ENCODE measurements at places on chromosomes 5 and 9.
A peak's percentile ranks its signal among the peaks of the same experiment; 100 is the strongest.

GRCh38 chr5:52895572-52896413 is 93.4 kb upstream of the ITGA2 start:
- peak; percentile 48 for DNase-seq

GRCh38 chr9:15785584-15785983 is 232.7 kb downstream of the CCDC171 start:
- no peak for DNase-seq

- peak; percentile 45 for DNase-seq
Observed at GRCh38 chr5:136155761-136156160, 23.1 kb downstream of the SMAD5 start.

- peak; percentile 82 for DNase-seq
Observed at GRCh38 chr5:19314840-19315239, 673.2 kb downstream of the CDH18 start.

- DNase-seq, result no peak
Observed at GRCh38 chr5:122201365-122201764, 72.0 kb downstream of the ZNF474 start.

- no peak for DNase-seq
Observed at GRCh38 chr9:111610845-111611244, 11.4 kb upstream of the PTGR1 start.

DNA sequence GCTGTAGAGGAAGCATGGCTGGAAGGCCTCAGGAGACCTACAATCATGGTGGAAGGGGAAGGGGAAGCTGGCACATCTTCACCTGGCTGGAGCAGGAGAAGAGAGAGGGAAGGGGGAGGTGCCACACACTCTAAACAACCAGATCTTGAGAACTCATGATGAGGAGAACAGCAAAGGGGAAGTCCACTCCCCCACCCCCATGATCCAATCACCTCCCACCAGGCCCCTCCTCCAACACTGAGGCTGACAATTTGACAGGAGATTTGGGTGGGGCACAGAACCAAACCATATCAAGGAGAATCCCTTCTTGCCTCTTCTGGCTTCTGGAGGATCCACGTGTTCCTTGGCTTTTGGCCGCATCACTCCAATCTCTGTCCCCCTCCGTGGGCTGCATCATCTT is 13.1 kb upstream of the CMBL start:
- no peak for DNase-seq

DNA sequence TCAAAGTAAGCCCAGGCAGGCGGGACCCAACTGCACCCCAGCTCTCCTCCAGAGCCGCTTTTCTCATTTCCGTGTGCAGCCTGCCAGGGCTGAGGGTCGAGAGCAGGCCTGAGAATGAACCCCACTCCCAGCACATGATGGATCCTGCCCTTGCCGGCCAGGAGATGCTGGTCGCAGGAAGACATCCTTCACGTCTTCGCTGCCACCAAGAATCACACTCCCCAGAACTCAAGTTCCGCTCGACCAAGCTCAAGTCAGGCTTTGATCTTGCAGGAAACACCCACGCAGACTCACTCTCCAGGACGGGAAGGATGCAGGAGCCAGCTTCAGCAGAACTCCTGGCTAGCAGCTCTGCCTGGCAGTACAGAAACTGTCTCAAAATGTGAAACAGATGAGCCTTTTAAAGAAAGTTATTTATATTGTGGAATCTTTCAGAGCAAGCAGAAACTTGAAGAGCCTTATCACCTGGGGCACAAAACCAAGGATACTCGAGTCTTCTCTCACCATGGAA is 102.4 kb downstream of the ROR2 start:
- peak; percentile 71 for DNase-seq

- DNase-seq, result no peak
Observed at GRCh38 chr5:158907856-158908255, 191.9 kb downstream of the EBF1 start.

- DNase-seq, result peak; percentile 24
Observed at GRCh38 chr9:8860925-8861324, 1061.3 kb upstream of the DMAC1 start.

- DNase-seq, result no peak
Observed at GRCh38 chr5:76674330-76675066, 41.4 kb upstream of the F2R start.

DNA sequence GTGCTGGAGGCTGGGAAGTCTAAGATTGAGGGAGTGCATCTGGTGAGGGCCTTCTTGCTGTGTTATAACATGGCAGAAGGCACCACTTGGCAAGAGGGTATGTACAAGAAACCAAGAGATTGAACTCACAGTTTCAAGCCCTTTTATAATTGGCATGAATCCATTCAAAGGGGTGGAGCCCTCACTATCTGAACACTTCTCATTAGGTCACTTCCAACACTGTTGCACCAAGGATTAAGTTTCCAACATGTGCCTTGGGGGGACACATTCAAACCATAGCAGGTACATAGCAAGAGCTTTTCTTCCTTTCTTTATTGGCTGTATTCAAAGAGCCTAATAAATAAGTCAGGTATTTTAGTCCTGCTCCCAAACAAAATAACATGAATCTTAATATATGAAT is 62.7 kb downstream of the PRELID2 start:
- no peak for DNase-seq

GRCh38 chr9:110389148-110389750 is 51.6 kb upstream of the TXNDC8 start:
- DNase-seq, result no peak

GRCh38 chr5:32156635-32157034 is 17.5 kb downstream of the GOLPH3 start:
- DNase-seq, result no peak

GRCh38 chr9:89183146-89183545 is 4.5 kb upstream of the SHC3 start:
- DNase-seq, result no peak

DNA sequence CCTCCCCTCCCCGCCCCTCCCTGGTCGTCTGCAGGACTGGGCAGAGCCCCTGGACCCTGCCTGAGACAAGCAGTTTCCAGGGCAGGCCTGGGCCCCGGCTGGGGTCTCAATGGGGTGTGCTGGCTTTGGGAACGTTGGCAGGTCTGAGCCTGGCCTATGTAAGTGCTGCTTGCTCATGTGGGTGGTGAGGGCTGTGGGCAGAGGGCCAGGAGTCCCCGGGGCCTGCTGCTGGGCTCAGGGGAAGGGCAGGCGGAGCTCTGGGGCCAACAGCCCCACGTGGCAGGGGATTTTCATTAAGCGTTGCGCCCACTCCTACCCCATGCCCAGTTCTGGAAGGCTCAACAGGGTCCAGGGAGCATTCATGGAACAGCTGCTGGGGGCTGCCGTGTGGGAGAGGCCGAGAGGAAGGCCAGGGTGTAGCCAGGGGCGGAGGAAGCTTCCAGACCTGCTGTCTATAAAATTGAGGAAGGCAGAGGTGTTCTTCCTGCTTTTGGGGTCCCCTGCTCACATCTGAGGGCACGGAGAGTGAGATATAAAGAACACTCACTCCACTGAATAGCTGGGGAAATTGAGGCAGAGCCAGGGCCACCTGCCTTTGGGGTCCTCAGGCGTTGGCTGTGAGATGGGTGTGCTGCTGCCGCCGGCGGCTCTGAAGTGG is 32.5 kb downstream of the RXRA start:
- peak; percentile 38 for DNase-seq

GRCh38 chr5:95712347-95712958 is 18.7 kb upstream of the RHOBTB3 start:
- DNase-seq, result peak; percentile 91

GRCh38 chr5:157951673-157952373 is 92.9 kb upstream of the CLINT1 start:
- no peak for DNase-seq

GRCh38 chr9:114981063-114981462 is 50.7 kb upstream of the TNFSF8 start:
- peak; percentile 35 for DNase-seq

- DNase-seq, result no peak
Observed at GRCh38 chr5:62600560-62601252, 22.1 kb downstream of the LRRC70 start.

DNA sequence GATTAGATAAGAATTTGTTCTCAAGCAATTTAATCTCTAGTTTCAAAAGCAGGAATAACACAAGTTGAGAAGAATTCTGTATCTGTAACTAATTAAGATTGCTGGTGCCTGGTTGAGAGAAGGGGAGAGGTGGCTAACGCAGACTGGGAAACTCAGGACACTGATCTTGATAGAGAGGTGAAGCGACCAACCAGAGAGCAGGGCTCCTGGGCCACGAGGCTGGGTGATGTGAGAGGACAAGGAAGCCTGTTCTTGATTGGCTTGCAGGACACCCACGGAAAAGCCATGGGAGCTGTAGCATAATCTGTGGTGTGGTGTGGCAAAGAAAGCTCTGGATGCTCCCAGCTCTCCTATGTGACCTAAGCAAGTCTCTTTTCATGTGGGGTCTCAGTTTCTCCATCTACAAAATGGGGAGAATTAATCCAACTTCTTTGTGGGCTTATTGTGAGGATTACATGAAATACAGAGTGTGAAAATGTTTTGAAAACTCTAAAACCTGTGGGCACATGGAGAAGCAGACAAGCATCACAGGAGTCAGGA is 594.1 kb upstream of the BRINP1 start:
- DNase-seq, result peak; percentile 78
